Cardiac muscle cell (in vitro differentiated cells and primary cell): ENCODE measurements at places on chromosomes 11 and 22. TPM values are rescaled to one million over a fixed set of nuclear protein-coding genes. Genes with fewer than 3 reads are reported as not detected.

DNA sequence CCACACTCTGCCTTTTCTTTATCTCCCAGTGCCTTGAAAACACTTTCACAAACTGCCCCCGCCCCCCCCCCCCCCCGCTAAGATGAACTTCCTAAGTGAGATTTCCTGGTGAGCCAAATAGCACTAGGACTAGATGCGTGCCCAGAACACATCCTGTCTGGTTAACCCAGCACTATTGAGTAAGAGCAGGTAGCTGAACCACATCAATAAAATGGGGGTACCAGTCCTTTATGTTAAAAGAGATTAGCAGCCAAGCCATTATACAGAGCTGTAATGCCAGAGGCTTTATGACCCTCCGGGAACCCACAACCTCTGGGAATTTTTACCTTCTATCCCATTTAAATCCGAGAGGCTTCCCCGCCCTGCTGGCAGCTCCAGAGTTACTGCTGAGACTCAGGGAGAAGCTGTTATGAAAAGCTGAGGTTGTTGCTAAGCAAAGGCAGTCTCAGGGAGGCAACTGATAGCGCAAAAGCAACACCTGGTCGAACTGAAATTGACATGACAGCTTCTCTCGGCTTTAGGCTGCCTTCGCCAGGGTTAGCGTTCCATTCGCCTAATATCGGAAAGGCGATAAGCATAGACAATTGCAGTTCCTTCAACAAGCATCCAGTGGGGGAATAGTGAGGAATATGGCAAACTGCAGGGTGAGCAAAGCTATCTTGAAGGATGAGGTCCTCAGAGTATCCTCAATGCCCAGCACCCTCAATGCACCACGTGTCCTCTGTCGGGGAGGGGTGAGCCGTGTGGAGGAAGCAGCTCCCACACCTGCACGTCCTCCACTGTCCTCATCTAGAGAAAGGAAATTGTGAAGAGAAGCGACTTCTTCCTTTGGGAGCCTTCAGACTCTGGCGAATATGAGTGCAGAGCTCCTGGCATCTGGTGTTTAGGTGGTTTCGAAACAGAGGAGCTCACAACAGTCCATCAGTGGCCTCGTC lies 977.0 kb downstream of the NTM start:
- no peak for DNase-seq
- H3K27ac ChIP-seq = no peak overlapping the region
- H3K27me3 ChIP-seq = no peaks in the 10 kb centered on the region
- no peak overlapping the region for H3K4me3 ChIP-seq
- H3K4me1 ChIP-seq = peaks cover 12% of the 10 kb centered on the region

Gene APOL5
- not detected in 2 replicates for total RNA-seq

Gene TPH1
- 0.03 and 0.07 TPM in 2 replicates for total RNA-seq

DNA sequence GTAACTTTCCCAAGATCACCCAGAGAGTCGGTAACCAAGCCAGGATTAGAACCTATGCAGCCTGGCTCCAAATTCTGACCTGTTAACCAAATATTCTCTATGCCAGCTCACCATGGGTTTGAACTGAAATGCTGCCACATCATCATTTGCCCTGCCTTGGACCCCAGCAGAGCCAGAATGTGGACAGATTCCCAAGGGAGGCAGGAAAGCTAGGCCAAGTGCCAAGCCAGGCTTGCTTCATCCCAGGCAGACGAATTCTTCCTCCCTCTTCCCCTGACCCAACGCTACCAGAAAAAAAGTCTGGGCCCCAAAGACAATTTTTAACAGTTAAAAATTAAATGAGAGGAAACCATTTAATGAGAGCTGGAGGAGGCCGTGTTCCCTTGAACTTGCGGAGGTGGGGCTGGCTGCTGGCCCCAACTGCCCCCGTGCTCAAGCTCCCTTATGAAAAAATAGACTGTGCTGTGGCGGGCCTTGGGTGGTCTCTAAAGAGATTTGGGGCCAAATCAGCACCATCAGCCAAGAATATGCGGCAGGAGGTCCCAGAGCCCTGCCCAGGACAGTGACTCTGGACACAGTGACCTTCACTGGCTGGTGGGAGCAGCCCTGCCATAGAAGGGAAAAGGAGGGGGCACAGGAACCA lies 184.1 kb upstream of the SYT13 start:
- H3K27me3 ChIP-seq = no peaks in the 10 kb centered on the region
- H3K4me3 ChIP-seq = no peak overlapping the region
- no peaks in the 10 kb centered on the region for H3K36me3 ChIP-seq
- H3K4me1 ChIP-seq = peaks cover 6% of the 10 kb centered on the region
- H3K27ac ChIP-seq = no peak overlapping the region

DNA sequence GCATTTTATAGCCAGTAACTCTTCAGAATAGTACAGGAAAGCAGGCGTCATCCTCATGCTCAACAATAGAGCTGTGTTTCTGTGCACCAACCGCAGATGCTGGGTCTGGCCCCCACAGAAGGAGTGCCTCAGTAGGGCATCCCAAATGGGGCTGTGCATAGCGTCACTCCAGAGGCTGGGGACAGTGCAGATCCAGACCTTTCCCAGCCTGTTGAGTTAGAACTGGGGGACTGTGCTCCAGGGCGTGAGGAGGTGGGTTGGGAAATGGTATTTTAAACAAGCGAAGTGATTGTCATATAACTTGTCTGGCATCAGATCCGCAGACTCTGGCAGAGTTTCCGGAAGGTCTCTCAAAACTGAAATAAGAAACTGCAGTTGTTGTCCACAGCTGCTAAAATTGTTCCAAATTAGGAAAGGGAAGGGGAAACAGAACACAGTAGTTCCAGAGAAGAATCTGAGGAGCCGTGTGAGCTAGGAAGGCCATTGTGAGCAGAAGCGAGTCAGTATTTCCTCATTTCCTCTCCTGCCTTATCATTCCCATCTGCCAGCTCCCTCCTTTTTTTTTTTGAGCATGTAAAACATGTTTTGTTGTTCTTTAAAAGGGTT lies 52.2 kb downstream of the JAM3 start:
- H3K4me1 ChIP-seq = peaks cover 34% of the 10 kb centered on the region
- H3K27me3 ChIP-seq = peaks cover 11% of the 10 kb centered on the region
- no peaks in the 10 kb centered on the region for H3K36me3 ChIP-seq
- DNase-seq = no peak
- H3K27ac ChIP-seq = no peak overlapping the region
- no peak overlapping the region for H3K4me3 ChIP-seq

- peak overlapping the region; percentile 54 for H3K27ac ChIP-seq
- no peak overlapping the region for H3K4me3 ChIP-seq
- H3K36me3 ChIP-seq = peaks cover 4% of the 10 kb centered on the region
- DNase-seq = no peak
Measured at GRCh38 chr11:72985645-72986044, 156.5 kb downstream of the FCHSD2 start.

GRCh38 chr11:69438286-69438920 lies 43.1 kb upstream of the LINC01488 start:
- no peak overlapping the region for H3K4me3 ChIP-seq
- no peak overlapping the region for H3K27ac ChIP-seq
- H3K4me1 ChIP-seq = peaks cover 5% of the 10 kb centered on the region

DNA sequence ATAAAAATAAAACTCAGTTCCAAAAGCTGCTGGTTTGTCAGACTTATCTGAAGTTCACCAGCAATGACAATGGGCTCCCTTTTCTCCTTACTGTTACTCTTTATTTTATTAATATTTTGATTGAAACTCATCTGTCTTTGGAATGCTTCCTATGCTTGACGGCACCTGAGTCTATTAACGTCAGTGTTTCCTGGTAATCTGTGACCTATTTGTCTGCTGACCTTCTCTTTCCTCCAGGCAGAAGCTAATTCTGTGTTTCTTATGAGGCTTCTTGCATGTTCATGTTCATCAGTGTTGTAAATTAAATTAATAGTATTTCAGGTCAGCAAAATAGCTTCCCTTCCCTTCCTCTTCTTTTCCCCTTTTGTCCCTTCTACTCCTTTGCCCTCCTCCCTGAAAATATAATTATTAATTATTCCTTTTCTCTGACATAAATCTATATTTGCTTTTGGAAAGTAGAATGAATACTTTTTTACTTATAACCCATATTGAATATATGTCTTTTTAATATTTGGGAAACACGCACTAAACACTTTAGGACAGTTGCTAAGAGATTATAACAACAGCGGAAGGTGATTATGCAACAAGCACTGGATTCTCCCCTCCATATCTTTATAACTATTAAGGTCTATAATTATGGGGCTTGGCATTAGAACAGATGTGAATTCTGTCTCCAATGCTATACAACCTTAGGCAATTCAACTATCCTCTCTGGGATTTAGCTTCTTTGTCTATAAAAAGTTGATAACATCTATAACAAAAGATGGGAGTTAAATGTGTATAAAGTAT lies 32.1 kb upstream of the PCF11 start:
- no peak overlapping the region for H3K27ac ChIP-seq
- no peak for DNase-seq
- H3K4me3 ChIP-seq = no peak overlapping the region
- H3K4me1 ChIP-seq = no peaks in the 10 kb centered on the region

Gene GVQW3
- total RNA-seq = 8.1 and 13.3 TPM in 2 replicates

Gene ARHGAP20
- 0.30 and 0.53 TPM in 2 replicates for total RNA-seq

Gene CCDC87
- 2.7 and 3.9 TPM in 2 replicates for total RNA-seq

DNA sequence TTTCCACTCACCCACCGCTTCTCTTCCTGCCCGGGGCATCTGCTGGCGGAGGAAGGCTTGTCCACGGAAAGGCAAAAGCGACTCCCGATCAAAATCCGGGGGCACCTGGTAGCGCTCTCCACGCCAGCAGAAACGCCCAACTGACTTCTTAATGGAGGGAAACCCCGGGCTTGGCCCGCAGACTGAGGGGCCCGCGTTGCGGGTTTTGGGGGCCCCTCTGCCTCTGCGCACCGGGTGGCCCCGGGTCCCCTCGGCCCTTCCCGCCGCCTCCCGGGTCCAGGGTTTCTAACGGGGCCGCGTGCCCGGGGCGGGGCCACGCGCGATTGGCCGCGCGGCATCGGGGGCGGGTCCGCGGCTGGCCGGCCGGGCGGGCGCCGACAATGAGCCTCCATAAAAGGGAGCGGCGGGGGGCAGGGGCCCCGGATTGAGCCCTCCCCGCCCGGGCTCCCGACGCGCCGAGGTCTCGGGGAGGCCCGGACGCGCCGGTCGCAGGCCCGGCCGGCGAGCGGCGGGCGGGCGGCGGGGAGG lies at the start of gene SPINDOC:
Gene SPINDOC, plus strand, starts transcription at position 422 of the 528 bp plus-strand sequence. CDS start 231 bp downstream, outside the sequence.
- peak within 1 kb of the TSS; percentile 92 for H3K27ac ChIP-seq
- H3K4me3 ChIP-seq = peak within 1 kb of the TSS; percentile 98

DNA sequence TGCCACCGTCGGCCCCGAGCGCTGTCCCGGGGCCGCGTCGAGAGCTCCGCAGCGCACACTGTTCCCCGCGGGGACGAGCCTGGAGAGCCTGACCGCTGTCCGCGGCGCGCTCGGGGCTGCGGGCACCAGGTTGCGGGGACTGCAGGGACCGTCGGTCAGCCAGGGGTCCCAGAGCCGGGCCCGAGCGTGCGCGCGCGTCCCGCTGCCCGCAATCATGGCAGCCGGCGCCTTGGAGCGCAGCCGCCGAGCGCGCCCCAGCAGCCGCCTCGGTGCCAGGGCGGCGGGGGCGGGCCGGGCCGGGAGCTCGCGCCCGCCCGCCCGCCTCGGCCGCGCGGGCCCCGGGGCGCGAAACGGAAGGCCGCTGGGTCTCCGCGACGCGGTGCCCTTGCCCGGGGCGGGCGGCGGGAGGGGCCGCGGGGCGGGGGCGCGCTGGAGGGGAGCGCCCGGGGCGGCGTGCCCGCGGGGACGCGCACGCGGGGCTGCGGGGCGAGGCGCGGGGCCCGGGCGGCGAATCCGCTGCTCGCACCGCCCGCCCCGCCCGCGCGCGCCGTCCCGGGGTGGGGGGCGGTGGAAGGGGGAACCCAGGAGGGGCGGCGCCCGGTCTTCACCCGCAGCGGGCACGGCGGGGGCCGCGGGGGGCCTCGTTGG lies 79.4 kb upstream of the PPARA start:
- no peaks in the 10 kb centered on the region for H3K36me3 ChIP-seq
- H3K4me3 ChIP-seq = peak overlapping the region; percentile 90
- peaks cover 91% of the 10 kb centered on the region for H3K27me3 ChIP-seq
- no peak overlapping the region for H3K27ac ChIP-seq
- H3K4me1 ChIP-seq = no peaks in the 10 kb centered on the region
- DNase-seq = peak; percentile 76

DNA sequence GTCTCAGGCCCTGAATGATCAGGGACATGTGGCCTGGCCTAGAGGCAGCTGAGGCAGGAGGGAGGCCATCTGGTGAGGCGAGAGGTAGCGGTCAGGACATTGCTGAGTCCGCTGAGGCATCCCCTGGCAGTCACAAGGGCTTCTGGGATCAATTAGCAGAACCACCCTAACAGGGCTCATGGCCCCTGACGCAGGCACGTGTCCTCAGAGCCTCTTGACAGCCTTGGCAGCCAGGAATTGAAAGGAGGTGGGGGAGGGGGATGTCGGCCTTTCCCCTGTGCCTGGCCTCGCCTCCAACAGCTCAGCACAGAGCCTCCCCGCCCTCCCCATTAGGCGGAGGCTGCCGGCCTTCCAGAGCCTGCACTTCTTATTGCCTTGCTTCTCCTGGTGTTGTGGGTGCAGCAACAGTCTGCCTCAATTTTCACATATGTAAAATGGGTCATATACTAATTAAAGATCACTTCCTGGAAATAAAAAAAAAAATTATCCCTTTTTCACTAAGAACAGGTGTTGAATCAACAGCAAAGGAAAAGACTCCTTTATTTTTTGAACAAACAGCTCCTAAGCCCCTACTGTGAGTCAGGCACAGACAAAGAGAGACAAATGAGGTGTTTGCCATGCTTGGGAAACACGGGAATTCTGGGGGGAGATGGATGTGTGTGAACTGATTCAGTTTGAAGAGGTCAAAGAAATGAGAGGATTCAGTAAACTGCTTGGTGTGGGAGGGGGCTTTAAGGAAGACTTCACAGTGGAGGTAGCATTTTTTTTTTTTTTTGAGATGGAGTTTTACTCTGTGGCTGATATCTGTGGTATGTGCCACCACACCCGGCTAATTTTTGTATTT lies 55.3 kb downstream of the NFAM1 start:
- peak; percentile 49 for DNase-seq
- H3K4me1 ChIP-seq = peaks cover 18% of the 10 kb centered on the region
- H3K36me3 ChIP-seq = no peaks in the 10 kb centered on the region
